ENCODE measurements at places on chromosomes 4 and X.

DNA sequence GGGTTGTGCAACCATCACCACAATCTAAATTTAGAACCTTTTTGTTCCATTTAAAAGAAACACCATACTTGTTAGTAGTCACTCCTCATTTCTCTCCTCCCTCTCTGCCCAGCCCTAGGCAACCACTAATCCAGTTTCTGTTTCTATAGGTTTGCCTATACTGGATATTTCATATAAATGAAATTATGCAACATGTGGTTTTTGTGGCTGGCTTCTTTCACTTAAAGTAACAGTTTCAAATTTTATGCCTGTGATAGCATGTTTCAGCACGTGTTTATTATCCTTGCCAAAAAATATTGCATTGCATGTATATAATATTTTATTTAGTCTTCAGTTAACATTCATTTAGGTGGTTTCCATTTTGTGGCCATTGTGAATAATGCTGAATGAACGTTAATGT is 437.6 kb downstream of the IL1RAPL1 start:
- DNase-seq: no peak

DNA sequence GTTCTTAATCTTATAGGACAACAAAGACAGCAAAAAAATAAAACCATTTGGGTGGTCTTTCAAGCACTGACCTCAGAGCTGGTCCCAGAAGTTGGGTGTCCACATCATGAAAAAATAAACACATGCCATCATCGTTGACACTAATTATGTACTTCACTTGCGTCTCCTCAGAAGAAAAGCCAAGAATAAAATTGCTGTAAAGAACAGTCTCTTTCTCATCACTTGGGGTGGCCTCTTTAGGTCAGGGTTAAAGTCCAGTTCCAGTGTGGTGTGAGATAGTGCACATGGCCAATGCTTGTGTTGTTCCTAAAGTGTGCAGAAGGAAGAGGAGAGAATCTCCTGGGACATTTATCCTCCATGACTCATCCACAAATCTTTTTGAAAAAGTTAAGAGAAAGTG is 49.5 kb upstream of the IBSP start:
- no peak for DNase-seq

GRCh38 chr4:48778431-48779094 is 1.5 kb downstream of the FRYL start:
- no peak for DNase-seq

DNA sequence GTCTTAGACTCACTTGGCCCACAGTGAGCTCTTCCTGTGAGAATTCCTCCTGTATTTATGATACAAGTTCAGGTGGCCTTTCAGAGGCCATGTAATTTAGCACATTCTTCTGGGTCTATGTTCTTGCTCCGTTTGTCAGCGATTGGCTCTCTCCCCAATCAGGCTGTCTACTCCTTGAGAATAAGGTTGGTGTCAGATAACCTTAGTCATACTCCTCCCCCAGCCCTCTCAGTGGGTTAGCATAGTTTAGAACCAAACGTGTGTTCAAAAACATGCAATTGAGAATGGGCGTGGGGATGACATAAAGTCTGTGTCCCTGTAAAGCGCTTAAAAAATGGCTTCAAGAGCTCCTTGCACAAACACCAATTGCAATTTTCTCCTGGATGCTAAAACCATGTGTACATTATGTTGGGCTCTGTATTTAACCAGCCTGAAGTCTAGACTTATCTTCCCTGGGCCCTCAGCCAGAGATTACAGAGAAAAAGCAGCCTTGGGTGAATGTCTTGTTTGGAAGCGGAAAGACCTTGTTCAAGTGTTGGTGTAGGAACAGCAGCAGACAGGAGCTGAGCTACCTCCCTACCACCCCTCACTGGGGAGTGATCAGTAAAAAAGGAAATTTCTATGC is 9.9 kb upstream of the CT47C1 start:
- no peak for DNase-seq

DNA sequence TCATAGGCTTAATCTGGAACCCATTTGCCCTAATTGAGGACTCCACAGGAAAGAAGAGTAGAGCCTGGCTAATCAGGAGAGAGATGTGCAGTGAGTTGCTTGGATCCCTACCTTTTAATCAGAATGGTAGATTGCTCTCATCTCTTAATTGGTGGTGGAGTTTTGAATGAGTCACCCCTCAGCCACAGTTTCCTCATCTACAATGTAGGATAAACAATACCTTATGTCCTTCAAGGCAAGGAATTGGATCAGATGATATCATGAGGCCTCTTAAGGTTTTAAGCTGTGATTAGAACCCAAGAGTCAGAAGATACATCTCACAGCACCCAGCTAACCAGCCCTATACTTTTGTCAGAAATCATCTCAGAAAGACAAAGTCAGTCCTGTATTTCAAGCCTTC is 39.1 kb downstream of the PDGFRA start:
- no peak for DNase-seq

GRCh38 chr4:32022071-32022470 is 1301.9 kb downstream of the PCDH7 start:
- no peak for DNase-seq

DNA sequence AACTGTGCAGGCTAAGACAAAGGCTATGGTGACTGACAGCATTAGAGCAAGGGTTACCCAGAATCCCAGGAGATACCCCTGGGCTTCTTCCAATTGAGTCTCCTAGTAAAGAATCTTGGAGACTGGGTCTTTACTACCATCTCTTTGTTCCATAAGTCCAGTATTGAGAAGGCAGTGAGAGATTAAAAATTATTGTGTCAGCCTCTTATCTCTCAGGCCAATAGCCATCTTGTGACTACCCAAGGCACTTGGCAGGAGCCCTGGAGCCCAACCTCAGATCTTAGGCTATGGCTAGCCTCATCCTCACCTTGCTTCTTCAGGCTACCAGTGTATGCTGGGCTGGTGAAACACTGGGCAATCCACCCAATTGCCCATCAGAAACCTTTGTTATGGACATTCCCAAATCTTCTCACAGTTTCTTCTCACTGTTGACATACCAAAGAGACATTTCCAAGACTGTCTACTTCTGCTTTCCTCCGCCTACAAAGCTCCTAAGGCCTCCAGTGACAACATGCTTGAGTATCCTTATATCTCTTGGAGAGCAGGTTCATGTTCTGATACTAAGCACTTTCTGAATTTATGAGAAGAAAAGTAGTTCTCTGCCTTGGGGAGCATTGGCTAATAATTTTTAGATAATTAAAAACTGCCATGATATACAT is 76.3 kb upstream of the STIM2 start:
- DNase-seq: no peak

DNA sequence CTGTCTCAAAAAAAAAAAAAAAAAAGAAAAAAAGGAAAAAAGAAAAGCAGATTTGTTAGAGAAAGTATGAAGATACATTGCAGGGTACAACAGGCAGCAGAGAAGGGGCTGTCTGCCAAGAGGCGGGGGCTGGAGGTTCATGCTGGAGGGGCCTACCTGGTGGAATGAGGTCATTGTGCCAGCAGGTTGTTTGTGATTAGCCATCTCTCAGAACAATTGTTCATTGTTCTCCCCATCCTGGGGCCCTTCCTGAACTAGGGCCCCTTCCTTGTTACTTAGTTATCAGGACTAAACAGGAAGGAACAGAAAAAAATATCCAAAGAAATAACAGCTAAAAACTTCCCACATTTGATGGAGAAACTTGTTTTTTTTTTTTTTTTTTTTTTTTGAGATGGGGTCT is 14.0 kb upstream of the GPKOW start:
- DNase-seq: no peak

DNA sequence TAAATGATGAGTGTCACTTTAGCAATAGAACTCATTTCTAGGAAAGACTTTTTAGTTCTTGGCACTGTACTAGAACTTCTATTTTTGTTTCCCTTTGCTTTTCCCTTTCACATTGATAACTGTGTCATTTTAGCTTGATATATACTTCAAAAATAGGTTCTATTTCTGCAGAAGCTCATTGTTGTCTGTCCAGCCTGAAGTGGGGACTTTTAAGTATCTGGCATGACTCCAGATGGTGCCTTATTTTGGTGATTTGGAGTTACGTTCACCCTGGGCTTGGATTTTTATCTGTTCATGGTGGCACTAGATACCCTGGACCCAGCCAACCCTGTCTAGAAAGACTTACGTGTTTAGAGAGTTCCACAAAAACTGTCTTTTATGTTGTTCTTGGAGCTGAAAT is 3.4 kb downstream of the ABHD18 start:
- DNase-seq: no peak

GRCh38 chr4:26298198-26298947 is 22.4 kb upstream of the RBPJ start:
- DNase-seq: no peak

GRCh38 chrX:40625294-40625693 is 2.1 kb downstream of the MPC1L start:
- DNase-seq: no peak

GRCh38 chr4:13484749-13485221 is 645 bp upstream of the RAB28 start:
- DNase-seq: no peak

- no peak for DNase-seq
These were observed 313.7 kb downstream of the ARHGAP24 start for GRCh38 chr4:85788604-85789003.

DNA sequence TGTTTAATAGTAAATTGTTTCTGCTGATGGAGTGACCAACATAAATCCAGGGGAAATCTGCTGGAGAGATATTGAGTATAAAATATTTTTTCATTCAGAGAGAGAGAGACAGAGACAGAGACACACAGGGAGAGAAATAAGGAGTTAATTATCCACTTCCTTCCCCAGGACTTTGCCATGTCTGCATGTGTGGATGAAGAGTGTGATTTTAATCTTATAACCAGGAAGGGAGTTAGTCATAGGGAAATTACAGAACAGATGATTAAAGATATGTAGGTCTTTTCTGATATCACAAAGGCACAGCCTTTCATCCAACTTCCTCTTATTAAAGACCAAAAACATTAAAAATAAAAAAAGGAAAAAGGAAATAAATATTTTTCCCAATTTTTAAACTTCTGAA is 526.3 kb downstream of the SPRY1 start:
- no peak for DNase-seq

DNA sequence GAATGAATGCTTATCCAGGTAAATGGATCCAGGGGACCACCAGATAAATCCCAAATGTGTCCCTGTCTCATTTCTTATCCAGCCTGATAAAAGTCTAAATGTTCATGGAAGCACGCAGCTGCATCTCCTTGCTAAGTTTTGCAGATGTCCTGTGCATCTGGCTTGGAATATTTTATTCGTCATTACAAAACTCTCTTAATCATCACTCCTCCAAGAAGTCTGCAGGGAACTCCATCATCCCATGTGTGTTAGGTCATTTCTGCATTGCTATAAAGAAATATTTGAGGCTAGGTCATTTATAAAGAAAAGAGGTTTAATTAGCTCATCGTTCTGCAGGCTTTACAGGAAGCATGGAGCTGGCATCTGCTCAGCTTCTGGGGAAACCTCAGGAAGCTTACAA is 297.2 kb downstream of the HS3ST1 start:
- DNase-seq: no peak

DNA sequence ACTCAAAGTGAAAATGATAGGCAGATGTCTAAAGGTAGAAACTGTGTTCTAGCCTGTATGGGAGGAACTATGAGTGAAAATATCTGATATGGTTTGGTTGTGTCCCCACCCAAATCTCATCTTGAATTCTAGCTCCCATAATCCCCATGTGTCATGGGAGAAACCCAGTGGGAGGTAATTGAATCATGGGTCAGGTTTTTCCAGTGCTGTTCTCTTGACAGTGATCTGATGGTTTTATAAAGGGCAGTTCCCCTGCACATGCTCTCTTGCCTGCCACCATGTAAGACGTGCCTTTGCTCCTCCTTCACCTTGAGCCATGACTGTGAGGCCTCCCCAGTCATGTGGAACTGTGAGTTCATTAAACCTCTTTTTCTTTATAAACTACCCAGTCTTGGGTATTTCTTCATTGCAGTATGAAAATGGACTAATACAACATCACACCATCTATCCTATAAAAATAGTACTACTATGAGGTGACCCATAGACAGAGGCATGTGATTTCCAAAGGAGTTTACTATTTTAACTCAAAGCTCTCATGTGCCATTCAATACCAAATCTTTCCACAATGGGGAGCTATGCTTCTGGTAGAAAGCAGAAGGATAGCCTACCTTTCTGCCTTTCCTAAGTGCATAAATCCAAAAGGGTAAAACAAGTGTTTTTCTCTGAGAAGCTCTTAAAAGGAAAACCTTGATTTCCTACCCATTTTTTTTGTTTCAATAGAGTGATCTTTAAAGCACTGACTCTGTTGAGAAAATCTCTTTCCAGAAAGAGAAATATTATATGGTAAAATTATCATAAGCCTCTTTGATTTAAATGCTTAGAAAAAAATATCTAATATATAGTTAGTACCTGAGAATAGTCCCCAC is 38.8 kb downstream of the SEC31A start:
- DNase-seq: no peak

DNA sequence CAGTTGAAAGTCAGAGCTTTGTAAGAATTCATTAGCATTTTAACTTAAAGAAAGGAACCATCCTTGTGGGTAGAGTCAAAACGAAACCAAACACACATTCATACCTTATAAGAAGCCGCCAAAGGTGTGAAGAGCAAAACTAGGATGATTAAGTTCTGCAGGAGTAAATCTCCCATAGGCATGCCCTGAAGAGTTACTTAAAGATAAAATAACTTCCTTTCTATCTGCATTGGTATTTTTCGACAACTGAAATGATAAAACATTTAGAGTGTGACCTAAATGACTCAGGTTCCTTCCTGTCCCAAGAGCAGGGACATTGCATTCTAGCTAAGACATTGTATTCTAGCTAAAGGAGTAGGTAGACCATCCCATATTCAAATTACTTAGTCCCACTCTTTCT is 75.3 kb downstream of the BCOR start:
- DNase-seq: no peak

GRCh38 chrX:13898083-13898482 is 81.2 kb upstream of the GPM6B start:
- no peak for DNase-seq

GRCh38 chr4:138317175-138317748 is 75.1 kb upstream of the SLC7A11 start:
- no peak for DNase-seq

GRCh38 chr4:152266831-152267480 is 268.9 kb downstream of the FBXW7 start:
- no peak for DNase-seq

GRCh38 chr4:143355540-143356217 is 19.0 kb downstream of the GAB1 start:
- no peak for DNase-seq

- no peak for DNase-seq
These were observed 17.3 kb upstream of the TBC1D14 start for GRCh38 chr4:6892190-6892908.

DNA sequence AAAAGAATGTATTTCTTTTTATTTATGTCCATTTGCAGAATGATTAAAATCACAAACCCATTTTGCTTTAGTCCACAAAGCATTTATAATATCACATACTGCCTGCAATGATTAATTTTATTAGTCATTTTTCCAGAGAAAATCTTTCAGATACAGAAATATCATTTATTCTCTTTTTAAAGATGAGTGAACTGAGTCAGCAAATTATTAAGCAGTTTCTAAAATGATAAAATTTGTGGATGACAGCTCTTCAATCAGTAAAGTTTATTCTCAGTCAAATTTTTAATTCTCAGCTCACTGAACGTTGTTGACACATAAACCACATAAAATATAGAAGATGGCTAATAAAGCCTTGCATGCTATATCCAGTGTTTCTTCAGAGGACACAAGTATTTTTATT is 485.5 kb downstream of the PRR32 start:
- DNase-seq: no peak
